ENCODE measurements at places on chromosomes 4 and X.

DNA sequence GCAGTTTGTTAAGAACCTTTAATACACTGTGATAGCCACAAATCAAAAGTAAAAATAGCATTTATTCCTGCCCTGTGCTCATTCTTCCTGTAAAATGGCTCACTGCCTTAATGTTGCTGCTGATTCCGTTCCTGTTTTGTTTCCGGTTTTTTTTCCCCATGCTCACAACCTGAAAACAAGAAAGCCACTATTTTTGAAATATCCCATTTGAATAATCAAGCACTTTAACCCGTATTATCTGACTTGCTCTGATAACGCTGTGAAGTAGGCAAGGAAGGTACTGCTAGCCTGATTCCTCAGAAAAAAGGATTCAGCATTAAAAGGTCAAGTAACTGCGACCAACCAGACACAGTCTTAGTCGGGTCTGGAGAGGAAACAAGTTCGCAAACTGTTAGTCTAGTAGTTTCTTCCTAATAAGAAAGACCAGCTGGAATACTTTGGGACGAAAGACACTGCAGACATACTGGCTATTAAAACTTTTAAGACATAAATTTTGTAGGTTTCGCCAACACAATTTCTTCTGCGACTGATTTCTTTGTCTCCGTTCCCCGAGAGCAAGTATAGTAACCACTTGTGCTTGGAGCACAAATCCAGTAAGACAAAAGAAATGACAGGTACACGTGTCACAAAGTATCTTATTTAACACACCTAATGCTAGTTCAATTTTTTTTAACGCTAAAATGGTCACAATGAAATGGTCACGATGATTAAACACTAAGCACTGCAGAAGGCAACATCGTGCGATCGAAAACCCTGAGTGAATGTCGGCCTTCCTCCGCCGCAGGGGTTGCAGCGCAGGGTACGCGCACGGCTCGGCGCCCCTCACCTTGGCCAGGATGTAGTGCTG is 802 bp downstream of the COX18 start:
- peak; percentile 11 for DNase-seq

DNA sequence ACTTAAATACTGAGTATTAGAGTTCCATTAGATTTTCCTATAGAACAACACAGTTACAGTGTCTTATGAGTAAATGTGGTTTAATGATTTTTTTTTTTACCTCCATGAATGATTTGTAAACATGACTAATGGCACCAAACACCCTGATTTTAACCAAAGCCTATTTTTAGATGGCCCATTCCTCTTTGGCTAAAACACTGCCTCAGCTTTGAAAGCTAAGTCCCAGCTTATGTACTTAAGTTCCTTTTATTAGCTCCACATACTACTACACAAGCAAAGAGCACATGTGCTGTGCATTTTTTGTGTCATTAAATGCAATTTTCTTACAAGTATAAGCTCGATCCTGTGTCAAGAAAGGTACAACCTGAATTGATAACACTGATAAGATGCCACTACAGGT is 575.6 kb upstream of the PITX2 start:
- no peak for DNase-seq

DNA sequence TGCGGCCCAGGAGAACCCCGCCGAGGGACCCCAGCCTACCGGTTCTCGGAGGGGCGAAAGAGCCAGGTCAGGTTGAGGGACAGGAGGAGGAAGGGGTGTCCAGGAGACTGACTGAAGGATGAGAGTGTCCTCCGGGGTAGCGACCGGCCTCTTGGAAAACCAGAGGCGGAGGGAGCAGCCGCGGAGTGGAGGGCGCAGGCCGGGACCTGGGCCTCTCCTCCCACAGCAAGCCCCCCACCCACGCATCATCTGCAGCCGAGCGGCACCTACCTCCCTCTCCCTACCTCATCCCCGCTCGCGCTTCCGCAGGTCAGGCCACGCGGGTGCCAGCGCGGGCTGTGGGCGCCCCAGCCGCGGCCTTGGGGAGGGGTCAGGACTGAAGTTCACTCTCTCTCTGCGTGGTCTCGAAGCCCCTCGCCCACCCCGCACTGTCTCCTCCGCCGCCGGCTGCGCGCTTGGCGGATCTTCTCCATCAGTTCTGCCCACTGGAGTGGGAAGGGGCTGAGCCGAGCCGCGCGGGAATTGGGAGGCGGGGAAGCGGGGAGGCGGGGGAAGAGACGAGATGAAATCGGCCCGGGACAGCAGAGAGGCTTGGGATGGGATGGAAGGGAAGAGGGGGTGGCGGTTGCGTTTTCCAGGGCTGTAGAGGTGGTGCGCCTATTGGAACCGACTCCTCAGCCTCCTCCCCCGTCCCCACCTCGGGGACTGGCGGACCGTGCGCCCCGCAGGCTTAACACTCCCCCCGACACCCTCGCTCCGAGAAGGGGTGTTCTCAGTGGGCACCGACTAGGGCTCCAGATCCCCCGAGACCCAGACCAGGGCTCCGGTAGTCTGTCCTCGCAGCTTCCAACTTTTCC is 1.8 kb downstream of the NLGN4X start:
- DNase-seq = no peak

- DNase-seq = no peak
Observed at GRCh38 chr4:123821861-123822260, 425.3 kb downstream of the SPRY1 start.

- DNase-seq = peak; percentile 95
Observed at GRCh38 chr4:76090241-76090691, 15.8 kb downstream of the ART3 start.

DNA sequence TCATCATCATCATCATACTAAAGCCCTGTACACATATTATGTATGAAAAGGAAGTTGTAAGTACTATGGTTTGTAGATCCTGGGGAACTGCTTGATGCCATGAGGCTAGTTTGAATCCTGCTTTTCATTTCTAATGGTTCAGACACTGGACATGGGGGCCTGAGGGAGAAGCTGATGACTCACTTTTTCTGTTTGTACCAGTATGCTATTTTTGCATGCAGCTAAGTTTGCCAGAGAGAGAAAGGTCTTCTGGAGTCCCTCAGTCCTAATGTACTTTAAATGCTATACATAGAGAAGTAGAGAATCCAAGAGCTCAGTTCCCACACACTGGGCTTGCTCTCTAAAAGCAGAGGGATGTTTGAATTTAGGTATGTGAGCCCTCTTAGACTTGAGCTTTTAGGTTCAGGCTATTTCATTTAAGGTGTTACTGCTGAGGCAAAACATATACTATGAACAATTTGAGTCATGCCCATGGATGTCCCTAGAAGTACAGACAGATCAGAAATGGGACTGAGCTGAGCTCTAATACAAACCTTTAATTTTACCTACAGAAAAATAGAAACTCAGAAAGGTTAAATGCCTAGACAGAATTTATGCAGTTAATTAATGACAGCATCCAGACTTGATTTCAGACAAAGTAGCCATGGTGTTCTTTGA is 17.6 kb upstream of the HS3ST1 start:
- DNase-seq = peak; percentile 5

DNA sequence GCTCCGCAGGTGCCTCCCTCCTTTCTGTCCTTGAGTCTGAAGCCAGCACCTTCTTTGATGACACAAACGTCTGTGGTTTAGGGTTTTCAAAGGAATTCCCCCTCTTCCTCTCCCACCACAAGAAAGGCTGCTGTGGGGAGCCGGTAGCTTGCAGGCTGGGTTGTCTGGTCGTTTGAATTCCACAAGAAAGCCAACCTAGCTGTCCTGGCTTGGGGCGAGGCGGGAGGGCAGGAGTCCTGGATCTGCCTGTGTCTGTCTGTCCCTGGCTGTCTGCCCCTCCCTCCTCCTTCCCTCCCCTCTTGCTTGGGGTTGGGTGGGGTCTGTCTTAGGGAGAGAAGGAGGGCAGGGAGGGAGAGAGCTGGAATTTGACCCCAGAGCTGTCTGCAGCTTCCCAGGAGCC is 56.3 kb downstream of the SHROOM2 start:
- no peak for DNase-seq

DNA sequence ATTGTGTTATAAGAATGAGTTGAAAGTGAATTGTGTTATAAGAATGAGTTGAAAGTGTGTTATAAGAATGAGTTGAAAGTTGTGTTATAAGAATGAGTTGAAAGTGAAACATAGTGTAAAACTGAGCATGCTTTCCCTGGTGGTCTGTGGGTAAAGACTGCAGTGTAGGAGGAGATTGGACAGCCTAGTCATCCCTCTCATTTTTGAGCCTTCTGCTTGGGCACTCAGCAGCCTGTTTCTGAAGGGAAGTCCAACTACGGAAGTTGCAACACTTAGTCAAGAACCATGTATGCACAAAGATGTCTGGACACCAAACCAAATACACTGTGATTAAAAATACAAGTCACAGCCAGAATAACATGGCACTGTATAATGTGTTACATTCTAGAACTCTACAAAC is 72.6 kb downstream of the ANK2 start:
- no peak for DNase-seq

DNA sequence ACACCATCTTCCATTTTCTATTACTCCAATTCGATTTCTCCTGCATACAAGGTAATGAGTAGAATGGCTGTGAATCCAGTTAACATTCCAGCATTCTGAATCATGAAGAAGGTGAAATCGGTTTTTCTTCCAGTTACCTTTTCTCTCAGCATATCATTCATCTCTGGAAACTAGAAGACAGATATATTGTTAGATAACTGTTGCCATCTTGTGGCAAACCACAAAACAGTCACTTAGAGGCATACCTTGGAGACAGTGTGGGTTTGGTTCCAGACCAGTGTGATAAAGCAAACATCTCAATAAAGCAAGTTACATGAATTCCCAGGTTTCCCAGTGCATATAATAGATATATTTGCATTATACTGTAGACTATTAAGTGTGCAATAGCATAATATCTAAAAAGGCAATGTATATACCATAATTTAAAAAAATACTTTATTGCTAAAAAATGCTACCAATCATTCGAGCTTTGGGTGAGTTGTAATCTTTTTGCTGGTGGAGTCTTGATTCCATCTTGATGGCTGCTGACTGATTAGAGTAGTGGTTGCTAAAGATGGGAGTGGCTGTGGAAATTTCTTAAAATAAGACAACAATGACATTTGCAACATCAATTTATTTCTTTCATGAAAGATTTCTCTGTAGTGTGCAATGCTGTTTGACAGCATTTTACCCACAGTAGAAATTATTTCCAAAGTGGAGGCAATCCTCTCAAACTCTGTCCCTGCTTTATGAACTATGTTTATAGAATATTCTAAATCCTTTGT is 82.1 kb downstream of the SLC39A8 start:
- peak; percentile 40 for DNase-seq

DNA sequence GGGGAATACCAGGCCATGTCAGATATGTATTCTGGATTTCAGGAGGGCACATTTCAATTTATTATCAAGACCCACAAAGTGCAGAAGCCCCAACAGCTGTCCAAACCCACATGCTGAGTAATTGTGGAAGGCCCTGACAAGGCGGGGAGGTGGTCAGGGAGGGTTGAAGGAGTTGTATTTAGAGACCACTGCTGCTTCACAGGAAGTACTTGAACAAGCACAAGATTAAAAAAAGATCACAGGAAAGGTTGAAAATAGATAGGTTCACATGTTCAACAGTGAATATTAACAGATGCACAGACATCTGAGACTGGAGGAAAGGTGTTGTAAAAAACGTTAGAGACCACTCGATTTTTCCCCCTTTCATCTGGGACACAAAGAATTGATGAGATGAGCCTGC is 17.9 kb downstream of the ATP8A1 start:
- no peak for DNase-seq

GRCh38 chr4:1658146-1658545 is 26.0 kb downstream of the FAM53A start:
- no peak for DNase-seq

- no peak for DNase-seq
Observed at GRCh38 chr4:121071640-121072223, 603 bp downstream of the NDNF start.

GRCh38 chr4:7546152-7546808 is 111.5 kb upstream of the PSAPL1 start:
- no peak for DNase-seq

GRCh38 chrX:75642811-75643361 is 120.0 kb upstream of the ZDHHC15 start:
- DNase-seq = no peak

DNA sequence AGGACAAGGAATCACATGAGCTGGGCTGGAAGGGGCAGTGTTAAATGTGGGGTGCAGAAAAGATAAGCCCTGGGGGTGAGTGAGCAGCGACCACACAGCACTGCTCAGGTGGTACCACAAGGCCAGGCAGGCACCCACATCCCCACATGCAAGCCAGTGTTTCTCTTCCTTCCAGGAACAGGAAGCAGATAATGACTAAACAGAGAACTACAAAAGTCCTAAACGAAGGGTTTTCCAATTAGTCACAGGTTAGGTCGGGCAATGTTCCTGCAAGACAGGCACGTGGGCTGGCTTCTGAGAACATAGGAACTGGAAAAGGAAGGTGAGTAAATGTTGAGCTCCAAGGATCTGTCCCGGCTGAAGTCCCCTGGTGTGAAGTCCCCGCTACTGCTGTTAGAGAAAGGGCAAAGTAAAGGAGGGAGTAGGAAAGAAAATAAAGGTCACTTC is 19.5 kb downstream of the RELL1 start:
- DNase-seq = peak; percentile 86

DNA sequence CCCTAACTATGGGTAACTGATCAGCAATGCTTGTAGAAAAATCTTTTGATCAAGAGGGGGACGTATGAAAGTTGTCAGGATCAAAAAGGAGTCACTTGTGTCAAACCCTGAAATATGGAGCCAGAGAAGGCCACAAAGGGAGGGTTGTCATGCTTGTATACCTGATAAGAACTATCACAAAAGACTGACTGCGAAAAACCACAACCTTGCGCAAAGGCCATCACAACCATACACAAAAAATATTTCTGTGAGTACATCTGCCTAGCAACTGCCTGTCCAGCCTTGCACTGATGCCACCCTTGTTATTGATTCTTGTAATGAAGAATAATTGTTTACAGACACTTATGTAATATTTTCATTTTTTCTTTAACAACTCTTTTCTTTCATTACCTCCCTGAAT is 22.8 kb upstream of the EIF4E start:
- DNase-seq = no peak

GRCh38 chr4:173486714-173487392 is 43.2 kb downstream of the HAND2 start:
- no peak for DNase-seq

- DNase-seq = no peak
Observed at GRCh38 chr4:139986689-139987501, 167.1 kb downstream of the MAML3 start.

- DNase-seq = no peak
Observed at GRCh38 chr4:181119186-181119585, 1124.0 kb upstream of the TENM3 start.

Data from brain microvascular endothelial cell (primary cell).